AG10803 (cell line): ENCODE measurements at places on chromosomes 7 and 10.

- DNase-seq, result no peak
Observed at GRCh38 chr10:76433161-76434005, 1002.0 kb downstream of the LRMDA start.

DNA sequence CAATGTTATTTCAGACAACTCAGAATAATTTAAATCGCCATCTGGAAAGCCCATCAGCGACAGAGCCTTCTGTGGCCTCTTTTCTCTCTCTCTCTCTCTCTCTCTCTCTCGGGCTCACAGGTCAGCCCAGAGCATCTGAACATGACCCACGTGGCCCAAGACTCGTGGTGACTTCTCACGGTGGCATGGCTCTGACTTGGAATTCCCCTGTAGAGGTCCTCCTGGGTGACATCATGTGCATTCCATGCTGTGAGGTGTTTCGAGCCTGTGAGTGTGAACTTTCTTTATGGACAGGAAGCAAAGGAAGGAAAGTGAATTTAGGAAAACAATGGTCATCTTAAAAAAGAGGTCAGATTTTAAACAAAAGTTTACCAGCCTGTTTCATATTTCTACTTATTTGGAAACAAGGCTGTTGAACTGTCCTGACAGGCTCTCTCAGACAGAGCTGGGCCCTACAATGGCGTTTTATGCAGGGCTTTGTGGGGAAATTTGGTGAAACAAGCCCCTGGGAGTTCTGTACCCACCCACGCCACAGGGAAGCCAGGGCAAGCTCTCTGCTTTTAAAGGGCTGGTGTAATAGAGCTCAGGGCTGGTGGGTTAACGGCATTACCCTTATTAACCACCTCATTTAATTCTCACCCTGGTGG is 359.7 kb upstream of the ZNF32 start:
- DNase-seq, result peak; percentile 33

GRCh38 chr7:81195033-81195432 is 276.2 kb upstream of the SEMA3C start:
- DNase-seq, result no peak

DNA sequence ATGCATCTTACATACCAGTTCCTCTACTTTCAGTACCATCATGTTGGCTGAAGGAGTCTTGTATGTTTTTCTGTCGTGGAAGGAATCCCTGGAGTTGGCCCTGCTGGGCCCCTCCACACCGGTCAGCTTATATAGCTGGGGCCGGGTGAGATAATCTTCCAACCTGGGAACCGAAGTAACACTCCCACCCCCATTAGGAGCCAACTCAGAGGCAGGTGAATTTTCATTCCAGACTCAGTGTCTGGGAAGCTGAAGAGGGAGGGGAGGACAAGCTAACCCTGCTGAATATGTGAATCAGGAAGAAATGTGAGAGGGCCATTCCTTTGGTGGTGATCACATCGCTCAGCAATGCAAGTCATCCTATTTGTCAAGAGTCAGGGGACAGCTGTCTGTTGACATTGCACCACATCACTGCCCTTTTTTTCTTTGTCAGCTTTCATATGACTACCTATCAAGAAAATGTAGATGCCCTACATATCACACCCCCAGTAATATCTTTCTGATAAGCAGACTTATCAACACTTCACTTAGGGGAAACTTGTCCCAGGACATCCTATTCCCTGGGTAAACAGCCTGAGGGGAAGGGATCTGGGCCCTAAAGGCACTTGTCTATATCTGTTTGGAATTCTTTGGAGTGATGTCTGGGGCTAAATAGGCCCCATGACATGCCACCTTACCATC is at the start of gene ANKRD1:
TSS of gene ANKRD1 (minus strand) at position 102 of the 681 bp plus-strand sequence. CDS start at position 42, 60 bp downstream.
- peak; percentile 90 for DNase-seq

DNA sequence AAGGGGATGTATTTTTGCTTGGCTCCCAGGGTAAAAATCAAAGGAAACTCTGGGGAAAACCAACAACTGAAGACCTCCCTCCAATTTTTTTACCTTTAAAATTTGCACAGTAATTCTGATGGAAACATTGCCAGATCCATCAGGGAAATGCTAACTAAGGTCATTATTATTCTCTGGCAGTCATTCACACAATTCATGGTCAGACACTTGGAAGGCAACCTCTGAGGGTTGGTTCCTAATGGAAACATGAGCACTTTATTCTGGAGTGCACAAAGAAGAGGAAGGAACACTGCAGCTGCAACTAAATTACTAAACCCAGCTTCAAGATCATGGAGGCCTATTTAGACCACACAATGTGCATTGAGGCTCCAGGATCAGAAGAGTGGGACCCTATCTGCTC is 34.2 kb downstream of the SRI start:
- no peak for DNase-seq

- DNase-seq, result peak; percentile 97
Observed at GRCh38 chr10:21926949-21927348, 76.6 kb downstream of the DNAJC1 start.
